ENCODE measurements at places on chromosomes 6 and 20.

GRCh38 chr6:39200498-39201020 lies 28.7 kb downstream of the KCNK5 start:
- no peak for DNase-seq

- peak; percentile 98 for DNase-seq
Observed at GRCh38 chr6:7267466-7268091, 45.4 kb downstream of the SSR1 start.

DNA sequence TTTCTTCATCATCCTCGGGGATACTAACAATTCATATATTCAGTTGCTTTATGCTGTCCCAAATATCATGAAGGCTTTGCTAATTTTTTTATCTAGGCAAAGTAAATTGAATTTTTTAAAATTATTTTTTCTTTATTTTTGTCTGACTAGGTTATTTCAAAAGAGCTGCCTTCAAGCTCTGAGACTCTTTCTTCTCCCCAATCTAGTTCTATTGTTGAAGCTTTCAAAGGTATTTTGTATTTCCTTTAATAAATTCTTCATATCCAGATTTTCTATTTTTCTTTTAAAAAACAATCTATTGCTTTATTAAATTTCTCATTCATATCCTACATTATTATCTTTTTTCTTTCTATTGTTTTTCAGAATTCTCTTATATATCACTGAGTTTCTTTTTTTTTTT lies 16.8 kb downstream of the TRIM15 start:
- DNase-seq, result no peak

GRCh38 chr6:63516186-63516944 lies 55.9 kb upstream of the LOC128125822 start:
- DNase-seq, result no peak

GRCh38 chr6:13832778-13833177 lies 18.4 kb upstream of the MCUR1 start:
- DNase-seq, result no peak

GRCh38 chr20:63942250-63942951 lies 13.8 kb downstream of the UCKL1 start:
- DNase-seq, result no peak

GRCh38 chr6:13400772-13401171 lies 72.4 kb upstream of the TBC1D7 start:
- no peak for DNase-seq

DNA sequence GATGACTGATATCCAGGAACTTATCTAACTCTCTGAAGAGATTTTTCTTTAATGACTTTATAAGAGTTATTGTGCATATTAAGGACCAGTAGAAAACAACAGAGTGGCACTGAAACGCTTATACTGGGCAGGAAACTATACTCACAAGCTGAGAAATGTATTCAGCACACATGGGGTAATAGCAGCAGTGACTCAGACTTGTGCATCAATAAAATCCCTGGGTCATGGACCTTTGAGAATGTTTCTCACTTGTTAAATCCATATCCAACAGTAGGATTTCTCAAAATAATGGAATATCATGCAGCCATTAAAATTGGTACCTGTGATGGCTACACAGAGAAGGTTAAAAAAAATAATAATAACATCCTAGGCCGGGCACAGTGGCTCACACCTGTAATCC lies 219.5 kb downstream of the BTBD9 start:
- DNase-seq, result peak; percentile 48

DNA sequence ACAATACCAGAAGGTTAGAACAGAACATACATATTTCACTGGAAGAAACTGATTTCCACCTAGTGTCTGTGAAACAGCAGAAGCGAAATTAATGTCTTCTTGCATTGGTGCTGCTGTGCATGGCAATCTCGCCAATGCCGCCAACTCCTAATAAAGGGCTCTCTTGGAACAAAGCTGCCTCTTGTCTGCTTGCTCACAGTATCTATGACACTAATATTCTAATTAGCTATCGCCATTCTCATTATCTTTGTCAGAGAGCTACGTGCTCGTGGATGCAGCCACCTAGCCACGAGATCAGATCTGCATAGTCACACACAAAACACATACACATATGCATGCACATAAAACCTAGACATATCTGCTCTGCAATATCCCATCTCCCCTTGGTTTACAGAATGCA lies 145.9 kb upstream of the OLIG3 start:
- no peak for DNase-seq

GRCh38 chr20:39876976-39877635 lies 811.9 kb downstream of the MAFB start:
- DNase-seq, result peak; percentile 22

- no peak for DNase-seq
Observed at GRCh38 chr6:138416206-138416605, 12.2 kb downstream of the HEBP2 start.
